ENCODE measurements at places on chromosomes 5 and 9. TPM values are rescaled to one million over a fixed set of nuclear protein-coding genes. Genes with fewer than 3 reads are reported as not detected.

MCTP1 gene
- polyA plus RNA-seq: 7.1 TPM

IRGM gene
- polyA plus RNA-seq: 1.0 TPM

FGD3 gene
- polyA plus RNA-seq: 5.8 TPM

ANKRD33B gene
- polyA plus RNA-seq: 1.9 TPM

BRD8 gene
- polyA plus RNA-seq: 184 TPM

IFNA14 gene
- polyA plus RNA-seq: not detected

SLC45A2 gene
- 0.37 TPM for polyA plus RNA-seq

GRCh38 chr5:67094476-67095300, 101.9 kb downstream of the CD180 start:
- peak; percentile 25 for DNase-seq

DNA sequence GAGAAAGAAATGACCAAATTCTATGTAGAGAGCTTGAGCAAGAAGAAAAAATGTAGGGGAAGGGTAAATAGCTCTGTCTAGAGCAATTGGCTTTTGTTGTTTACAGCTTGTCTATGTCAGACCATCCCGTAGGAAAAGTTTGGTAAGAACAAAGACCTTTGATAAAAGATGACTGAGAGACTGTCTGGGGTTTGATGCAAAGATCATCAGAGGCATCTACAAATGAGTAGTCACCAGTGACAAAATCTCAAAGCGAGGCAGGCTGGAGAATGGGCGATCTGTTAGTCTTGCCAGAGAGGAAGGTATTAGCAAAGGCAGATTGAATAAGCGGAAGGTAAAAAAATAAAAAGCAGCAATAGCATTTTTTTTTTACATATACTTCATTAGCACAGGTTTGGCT, 125.0 kb upstream of the RASGRF2 start:
- DNase-seq: no peak

GRCh38 chr9:123637945-123638634, 282.1 kb downstream of the CRB2 start:
- DNase-seq: no peak

- DNase-seq: no peak
Measured at GRCh38 chr5:152723482-152723881, 318.4 kb upstream of the NMUR2 start.

GRCh38 chr9:95077053-95077765, 240.3 kb downstream of the FANCC start:
- DNase-seq: no peak

- DNase-seq: no peak
Measured at GRCh38 chr5:154647114-154647760, 107.9 kb upstream of the LARP1 start.

DNA sequence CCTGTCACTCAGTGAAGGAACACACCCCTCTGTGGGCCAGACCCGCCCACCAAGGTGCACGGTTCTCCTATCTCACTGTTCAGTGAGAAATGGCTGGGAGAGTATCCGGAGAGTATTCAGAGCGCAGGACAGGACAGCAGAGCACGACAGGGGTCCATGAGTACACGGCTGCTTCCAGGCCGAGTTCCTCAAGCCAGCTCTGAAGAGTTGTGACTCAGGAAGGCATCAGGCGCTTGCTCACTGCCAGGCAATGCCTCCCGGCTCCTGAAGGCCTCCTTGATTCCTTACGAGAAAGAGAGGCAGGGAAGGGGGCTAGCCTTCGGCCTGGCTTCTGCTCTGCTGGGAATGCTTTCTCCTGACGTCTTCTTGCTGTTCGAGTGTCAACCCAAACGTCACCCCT, 132.1 kb upstream of the PPP1R26 start:
- no peak for DNase-seq
